ENCODE measurements at places on chromosomes 5 and 9.
A peak's percentile ranks its signal among the peaks of the same experiment; 100 is the strongest.

DNA sequence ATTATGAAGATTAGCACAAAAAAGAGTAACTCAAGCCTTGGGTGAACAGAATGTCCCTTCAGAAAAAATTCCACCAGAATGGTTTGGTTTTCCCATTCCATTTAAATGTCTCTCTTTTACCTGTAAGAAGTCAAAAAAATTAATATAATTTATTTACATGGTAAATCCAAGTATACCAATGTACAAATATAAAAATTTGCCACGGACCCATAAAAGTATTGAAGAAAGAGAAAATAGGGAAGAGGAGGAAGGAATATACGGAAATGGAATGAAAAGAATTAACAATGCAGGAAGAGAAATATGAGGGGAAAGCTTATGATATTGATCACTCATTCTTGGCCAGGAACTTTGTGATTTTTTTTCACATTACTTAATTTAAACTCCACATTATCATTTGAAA, at the start of gene OR13C9:
TSS of gene OR13C9 (minus strand) at position 101 of the 400 bp plus-strand sequence. CDS start at position 101, 0 bp downstream.
- H3K4me3 ChIP-seq, result no peak within 1 kb of the TSS
- no peaks in the 10 kb centered on the region for H3K36me3 ChIP-seq
- H3K4me1 ChIP-seq, result no peaks in the 10 kb centered on the region
- no peak within 1 kb of the TSS for H3K27ac ChIP-seq
- DNase-seq, result no peak

- H3K27ac ChIP-seq, result peak overlapping the region; percentile 68
- no peaks in the 10 kb centered on the region for H3K27me3 ChIP-seq
- DNase-seq, result no peak
- no peak overlapping the region for H3K4me3 ChIP-seq
Observed at GRCh38 chr5:113250341-113250953, 184.3 kb downstream of the TSSK1B start.

- no peak for DNase-seq
- H3K4me1 ChIP-seq, result no peaks in the 10 kb centered on the region
- H3K27me3 ChIP-seq, result no peaks in the 10 kb centered on the region
- no peak overlapping the region for H3K4me3 ChIP-seq
- H3K27ac ChIP-seq, result no peak overlapping the region
Observed at GRCh38 chr9:86891886-86892437, 55.3 kb downstream of the GAS1 start.

DNA sequence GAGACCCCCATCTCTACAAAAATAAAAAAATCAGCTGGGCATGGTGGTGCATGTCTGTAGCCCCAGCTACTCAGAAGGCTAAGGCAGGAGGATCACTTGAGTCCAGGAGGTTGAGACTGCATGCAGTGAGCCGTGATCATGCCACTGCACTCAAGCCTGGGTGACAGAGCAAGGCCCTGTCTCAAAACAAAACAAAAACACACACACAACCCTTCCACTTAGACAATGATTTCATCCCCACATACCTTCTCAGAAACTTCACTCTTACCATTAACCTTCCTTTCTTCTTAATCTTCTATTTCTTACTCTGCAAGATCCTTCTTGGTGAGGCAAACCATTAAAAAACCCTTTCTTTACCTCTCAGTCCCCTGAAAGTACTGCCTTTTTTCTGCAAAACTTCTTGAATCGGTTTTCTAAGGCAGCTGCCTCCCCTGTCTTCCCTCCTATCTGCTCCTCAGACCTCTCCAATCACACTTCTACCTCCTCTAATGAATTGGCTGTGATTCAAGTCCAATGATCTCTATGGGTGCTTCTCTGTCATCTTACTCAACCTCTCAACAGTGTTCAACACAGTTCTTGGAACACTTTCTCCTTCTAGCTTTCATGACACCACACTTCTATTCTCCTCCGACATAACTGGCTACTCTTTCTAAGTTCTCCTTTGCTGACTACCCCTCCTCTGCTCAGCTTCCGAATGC, 47.3 kb downstream of the PFDN1 start:
- H3K36me3 ChIP-seq, result no peaks in the 10 kb centered on the region
- no peaks in the 10 kb centered on the region for H3K27me3 ChIP-seq
- peak; percentile 29 for DNase-seq
- H3K4me1 ChIP-seq, result peaks cover 30% of the 10 kb centered on the region

GRCh38 chr9:95505717-95506427, 10.9 kb downstream of the PTCH1 start:
- H3K36me3 ChIP-seq, result no peaks in the 10 kb centered on the region
- peak overlapping the region; percentile 93 for H3K27ac ChIP-seq
- no peaks in the 10 kb centered on the region for H3K27me3 ChIP-seq
- no peak for DNase-seq
- H3K4me3 ChIP-seq, result peak overlapping the region; percentile 76
- H3K4me1 ChIP-seq, result peaks cover 33% of the 10 kb centered on the region

DNA sequence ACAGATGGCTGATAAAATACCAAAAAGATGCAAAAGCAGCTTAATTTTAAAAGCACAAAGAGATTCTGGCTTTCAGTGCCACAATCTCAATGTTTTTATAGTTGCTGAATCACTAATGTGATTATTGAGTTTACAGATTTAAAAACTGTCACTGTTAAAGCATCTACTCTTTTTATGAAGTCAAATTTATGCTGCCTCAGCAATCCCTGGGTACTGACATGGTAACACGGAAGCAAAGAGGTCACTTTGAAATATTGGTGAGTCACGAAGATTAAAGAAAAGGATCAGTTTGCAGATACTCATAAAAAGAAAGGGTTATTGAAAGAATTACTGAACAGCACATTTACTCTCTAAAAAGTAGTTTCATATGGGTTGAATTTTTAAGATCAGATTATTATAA, 39.7 kb upstream of the HMGCS1 start:
- H3K36me3 ChIP-seq, result no peaks in the 10 kb centered on the region
- H3K4me3 ChIP-seq, result no peak overlapping the region
- no peak for DNase-seq

DNA sequence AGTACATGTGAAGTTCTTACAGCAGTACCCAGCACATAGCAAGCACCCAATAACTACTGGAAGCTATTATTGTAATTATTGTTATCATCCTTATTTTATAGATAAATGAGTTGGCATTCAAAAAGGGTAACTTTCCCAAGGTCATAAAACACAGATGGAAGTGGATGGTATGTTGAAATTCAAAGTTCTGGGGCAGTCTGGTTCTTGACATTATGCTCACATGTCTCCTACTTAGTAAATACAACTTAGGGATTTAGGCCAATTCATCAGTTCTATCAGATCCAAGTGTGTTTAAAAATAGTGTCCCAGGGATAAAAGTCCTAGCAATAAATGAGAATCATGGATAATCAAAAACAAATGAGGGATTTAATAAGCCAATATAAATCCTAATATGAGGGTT, 265.2 kb downstream of the ADAMTSL1 start:
- no peaks in the 10 kb centered on the region for H3K36me3 ChIP-seq
- H3K4me1 ChIP-seq, result peaks cover 13% of the 10 kb centered on the region
- H3K27ac ChIP-seq, result no peak overlapping the region
- DNase-seq, result no peak

DNA sequence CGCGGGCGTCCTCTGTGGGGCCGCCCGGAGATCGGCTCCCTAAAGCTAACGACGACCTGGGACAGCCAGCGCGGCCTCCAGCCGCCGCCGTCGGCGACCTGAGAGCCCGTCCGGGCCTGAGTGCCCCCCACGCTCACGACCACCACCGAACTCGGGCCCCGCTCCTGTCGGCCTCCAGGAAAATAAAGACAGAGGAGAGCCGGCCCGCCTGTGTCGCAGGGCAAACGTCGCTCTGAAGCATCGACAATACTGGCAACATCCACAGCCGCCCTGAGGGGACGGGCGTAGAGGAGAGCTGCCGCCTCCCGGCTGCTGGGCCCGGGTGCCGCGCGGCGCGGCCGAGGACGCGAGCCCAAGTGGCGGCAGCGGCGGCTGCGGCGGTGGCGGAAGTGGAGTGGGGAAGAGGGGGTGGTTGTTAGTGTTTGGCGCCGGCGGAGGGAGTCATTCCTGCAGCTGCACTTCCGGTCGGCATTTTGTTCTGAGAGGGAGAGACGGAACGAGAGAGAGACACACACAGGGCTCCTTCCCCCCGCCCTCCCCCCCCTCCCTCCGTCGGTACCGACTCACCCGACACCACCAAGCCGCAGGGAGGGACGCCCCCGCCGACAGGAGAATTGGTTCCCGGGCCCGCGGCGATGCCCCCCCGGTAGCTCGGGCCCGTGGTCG, at the start of gene NIPBL:
TSS of gene NIPBL (plus strand) at position 471 of the 666 bp plus-strand sequence. CDS start 76,928 bp downstream, outside the sequence.
- no peaks in the 10 kb centered on the region for H3K27me3 ChIP-seq
- peak within 1 kb of the TSS; percentile 99 for H3K27ac ChIP-seq
- peak within 1 kb of the TSS; percentile 98 for H3K4me3 ChIP-seq
- peak; percentile 95 for DNase-seq

DNA sequence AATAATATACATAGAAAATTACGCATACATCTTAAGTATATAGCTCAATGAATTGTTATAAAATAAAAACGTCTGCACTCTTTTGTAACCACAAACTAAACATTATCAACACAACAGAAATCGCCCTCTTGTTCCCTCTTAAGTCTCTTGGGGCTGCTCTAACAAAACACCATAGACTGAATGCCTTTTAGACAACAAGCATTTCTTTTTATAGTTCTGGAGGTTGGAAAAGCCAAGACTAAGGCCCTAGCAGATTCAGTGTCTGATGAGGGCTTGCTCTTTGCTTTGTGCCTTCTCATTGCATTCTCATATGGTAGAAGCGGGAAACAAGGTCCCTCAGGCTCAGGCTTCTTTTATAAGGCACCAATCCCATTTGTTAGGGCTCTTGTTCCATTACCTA, 4.9 kb upstream of the IFNB1 start:
- H3K36me3 ChIP-seq, result no peaks in the 10 kb centered on the region
- H3K27me3 ChIP-seq, result no peaks in the 10 kb centered on the region
- no peaks in the 10 kb centered on the region for H3K4me1 ChIP-seq
- H3K4me3 ChIP-seq, result no peak overlapping the region

DNA sequence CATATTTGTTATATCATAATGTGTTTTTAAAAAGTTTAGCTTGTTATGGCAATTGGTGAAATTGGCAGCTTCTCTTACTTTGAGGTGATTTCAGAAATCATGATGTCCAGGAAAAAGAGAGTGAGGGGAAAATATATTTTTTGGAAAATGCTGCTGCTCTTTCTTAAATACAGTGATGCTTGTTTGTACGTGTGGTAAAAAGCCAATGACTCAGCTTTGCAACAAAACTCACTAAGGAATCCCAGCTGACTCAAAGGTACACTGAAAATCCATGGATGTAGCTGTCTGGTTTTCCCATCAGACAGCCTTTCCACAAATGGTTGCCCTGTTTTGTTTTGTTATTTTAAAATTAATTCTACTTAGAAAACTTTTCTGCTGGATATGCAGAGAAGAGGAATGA, 306.4 kb upstream of the PAPPA start:
- no peaks in the 10 kb centered on the region for H3K4me1 ChIP-seq
- no peak overlapping the region for H3K4me3 ChIP-seq
- no peaks in the 10 kb centered on the region for H3K36me3 ChIP-seq
- H3K27me3 ChIP-seq, result no peaks in the 10 kb centered on the region
- no peak overlapping the region for H3K27ac ChIP-seq

DNA sequence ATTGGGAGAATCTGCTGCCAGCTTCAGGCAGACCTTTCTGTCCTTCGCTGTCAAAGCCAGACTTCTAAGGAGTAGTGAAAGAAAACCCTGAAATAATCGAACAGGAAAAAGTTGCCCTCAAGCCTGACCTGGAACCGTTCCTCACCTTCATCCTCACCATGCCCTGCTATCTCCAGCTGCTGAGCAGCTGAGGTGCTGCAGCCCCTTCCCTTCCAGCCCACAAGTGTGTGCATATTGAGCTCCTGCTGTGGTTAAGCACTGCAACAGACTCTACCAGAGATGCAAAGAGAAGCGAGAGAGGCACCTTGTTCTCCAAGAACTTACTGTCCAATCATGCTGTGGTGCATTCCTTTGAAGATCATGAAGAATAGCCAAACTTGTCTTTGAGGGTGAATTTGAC, 18.9 kb downstream of the BHMT2 start:
- DNase-seq, result no peak
- no peak overlapping the region for H3K27ac ChIP-seq
- no peaks in the 10 kb centered on the region for H3K36me3 ChIP-seq
- no peaks in the 10 kb centered on the region for H3K4me1 ChIP-seq
- H3K4me3 ChIP-seq, result no peak overlapping the region

GRCh38 chr5:158364367-158364766, 505.4 kb upstream of the CLINT1 start:
- DNase-seq, result no peak
- no peak overlapping the region for H3K4me3 ChIP-seq
- H3K27me3 ChIP-seq, result no peaks in the 10 kb centered on the region
- H3K4me1 ChIP-seq, result no peaks in the 10 kb centered on the region
- H3K36me3 ChIP-seq, result no peaks in the 10 kb centered on the region
- no peak overlapping the region for H3K27ac ChIP-seq
